Right cardiac atrium (tissue), 5 donors: ENCODE measurements at places on chromosomes 7 and 10. TPM values are rescaled to one million over a fixed set of nuclear protein-coding genes. Genes with fewer than 3 reads are reported as not detected.

Gene FOXP2
- 2.1 TPM for total RNA-seq

Gene TEX47
- not detected for total RNA-seq

Gene AS3MT
- 14.1 TPM for total RNA-seq

Gene GALNT17
- total RNA-seq, result 0.71 TPM

Gene AKR1C4
- total RNA-seq, result not detected

Gene DYDC2
- total RNA-seq, result not detected

Gene ZNF479
- not detected for total RNA-seq
